ENCODE measurements at places on chromosomes 1 and 21.

DNA sequence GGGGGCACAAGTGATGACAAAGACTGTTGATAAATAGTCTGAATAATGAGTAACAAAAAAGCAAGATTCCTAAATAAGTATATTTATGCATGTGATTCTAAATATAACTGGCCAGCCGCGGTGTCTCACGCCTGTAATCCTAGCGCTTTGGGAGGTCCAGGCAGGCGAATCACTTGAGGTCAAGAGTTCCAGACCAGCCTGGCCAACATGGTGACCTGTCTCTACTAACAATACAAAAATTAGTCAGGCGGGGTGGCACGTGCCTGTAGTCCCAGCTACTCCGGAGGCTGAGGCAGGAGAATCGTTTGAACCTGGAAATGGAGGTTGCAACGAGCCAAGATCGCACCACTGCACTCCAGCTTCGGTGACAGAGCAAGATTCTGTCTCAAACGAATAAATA, 161.5 kb downstream of the TOMM20 start:
- no peak for DNase-seq

DNA sequence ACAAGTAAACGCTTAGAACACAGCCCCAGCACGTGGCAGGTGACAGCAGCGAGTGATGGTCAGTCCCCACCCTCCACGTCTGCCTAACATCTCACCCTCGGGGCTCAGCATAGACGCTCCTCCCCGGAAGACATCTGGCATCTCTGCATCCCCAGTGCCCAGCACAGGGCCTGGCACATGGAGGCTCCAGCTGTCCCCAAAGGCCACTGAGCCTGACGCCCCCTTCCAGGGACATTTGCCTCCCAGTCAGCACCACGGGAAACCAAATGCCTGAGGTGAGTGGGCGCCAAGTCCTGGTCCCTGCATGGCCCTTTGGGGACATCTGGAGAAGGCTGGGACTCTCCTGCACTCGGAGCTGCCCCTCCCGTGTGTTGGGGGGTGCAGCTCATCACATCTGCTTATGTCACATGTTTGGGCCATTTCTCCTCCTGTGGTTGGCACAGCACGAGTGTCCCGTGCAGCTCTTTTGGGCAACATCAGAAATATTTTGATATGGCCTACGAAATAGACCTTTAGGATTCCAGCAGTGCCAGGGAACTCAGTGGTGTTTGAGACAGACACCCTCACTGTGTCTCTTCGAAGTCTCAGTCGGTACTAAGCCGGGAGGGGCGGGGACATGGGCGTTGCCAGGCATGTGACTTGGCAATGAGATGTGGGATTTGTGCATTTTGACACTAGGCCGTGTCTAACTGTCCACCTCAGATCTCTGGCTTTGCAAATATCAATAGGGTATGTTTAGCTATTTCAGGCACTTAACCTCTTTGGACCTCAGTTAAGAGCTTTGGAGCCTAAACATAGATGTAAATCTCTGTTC, 315.0 kb downstream of the PTPRU start:
- no peak for DNase-seq

- DNase-seq = no peak
Observed at GRCh38 chr21:45556645-45557615, 14.7 kb upstream of the SLC19A1 start.

- no peak for DNase-seq
Observed at GRCh38 chr1:36383240-36383639, 2.5 kb downstream of the STK40 start.

GRCh38 chr1:205582046-205582445, 49.8 kb downstream of the ELK4 start:
- DNase-seq = no peak

GRCh38 chr1:246773213-246773641, 49.0 kb downstream of the SCCPDH start:
- no peak for DNase-seq

DNA sequence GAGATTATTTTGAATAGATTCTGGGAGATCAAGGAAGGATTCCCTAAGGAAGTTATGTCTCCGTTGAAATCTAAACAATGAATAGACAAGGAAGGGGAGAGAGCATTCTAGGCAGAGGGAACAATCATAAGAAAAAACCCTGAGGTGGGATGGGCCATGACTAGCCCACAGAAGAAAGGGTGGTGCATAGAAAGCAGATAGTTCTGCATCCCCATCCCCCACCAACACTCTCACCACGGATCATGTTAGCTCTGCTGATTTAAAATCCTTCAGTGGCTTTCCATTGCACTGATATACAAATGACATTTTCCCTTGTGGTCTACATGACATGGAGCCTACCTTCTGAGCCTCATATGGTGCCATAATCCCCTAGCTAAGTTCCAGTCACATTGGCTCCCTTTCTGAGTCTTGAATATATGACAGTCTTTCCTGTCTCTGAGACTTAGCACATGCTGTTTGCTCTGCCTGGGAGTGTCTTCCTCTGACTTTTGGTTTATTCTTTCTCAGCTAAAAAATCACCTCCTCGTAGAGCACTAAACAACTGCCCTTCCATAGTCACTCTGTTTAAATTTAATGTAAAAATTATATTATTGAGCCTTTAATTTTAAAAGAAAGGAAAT, 15.2 kb downstream of the SCMH1 start:
- no peak for DNase-seq

GRCh38 chr1:232591344-232591743, 38.6 kb downstream of the SIPA1L2 start:
- DNase-seq = no peak

DNA sequence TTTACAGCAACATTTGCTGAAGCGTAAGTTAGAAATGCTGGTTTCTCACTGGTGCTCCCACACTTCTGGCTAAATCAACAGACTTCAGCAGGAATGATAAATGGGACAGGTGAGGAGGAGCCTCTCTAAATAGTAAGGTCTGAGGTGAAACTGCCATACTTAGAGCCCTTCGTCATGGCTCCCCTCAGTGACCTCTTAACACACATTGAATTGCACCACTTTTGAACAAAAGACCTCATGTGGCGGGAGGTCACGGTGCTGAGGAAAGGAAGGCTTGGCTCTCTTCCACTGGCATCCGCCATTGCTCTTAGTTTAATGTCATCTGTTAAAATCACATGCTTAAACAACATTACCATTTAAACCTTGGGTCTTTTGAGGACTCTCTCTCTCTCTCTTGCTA, 3.4 kb downstream of the MAP3K7CL start:
- no peak for DNase-seq

DNA sequence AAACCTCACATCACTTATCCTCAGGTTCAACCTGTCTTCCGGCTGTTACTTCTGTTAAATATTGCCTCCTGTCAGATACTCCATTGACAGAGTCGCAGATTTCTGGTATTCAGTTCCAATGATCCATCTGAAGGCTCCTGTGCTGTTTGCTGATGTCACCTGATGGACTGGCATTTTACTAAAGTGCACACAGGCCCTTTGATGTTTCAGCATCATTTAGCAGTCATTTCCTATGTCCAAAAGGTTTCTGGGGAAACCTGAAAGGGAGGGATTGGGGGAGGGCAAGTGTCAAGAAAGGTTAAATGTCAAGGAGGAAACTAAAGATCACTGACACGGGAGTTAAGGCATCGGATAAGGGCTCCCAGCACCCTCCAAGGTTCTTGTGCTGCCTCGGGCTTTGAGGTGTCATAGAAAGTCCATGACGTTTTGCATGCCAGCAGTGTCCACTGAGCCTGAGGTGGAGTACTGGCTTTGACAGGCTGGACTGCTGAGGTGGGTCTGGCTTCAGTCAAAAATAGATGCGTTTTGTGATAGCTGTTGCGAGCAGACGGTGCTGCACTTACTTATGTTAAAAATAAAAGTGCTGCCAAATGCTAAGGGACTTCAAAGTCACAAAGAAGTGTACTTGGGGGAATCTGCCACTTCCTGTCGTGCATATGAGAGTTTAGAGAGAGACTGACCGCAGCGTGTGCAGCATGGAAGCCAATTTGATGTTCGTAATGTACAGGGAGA, 30.8 kb downstream of the XCL2 start:
- no peak for DNase-seq

GRCh38 chr21:45768011-45768739, 124.7 kb downstream of the PCBP3 start:
- DNase-seq = no peak

DNA sequence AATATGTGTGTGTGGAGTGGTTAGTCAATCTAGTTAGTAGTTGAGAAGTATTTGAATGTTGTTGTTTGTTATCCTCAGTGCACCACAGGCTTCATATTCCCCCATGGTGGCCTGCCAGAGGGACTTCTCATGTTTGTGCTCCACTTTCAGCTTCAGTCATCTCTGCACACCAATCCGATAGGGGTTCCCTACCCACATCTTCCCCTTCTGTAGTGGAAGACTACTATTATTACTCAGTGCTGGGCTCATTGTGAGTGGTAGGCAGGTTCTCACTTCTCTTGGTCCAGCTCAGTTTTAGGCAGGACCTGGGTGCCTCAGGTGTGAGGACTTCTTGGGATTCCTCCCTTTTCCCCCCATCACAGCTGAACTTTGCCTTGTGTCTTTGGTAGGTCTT, 14.2 kb downstream of the MT1HL1 start:
- DNase-seq = no peak

- no peak for DNase-seq
Observed at GRCh38 chr1:225593414-225593813, 59.5 kb downstream of the ENAH start.

GRCh38 chr1:228018125-228018398, 11.3 kb downstream of the WNT3A start:
- no peak for DNase-seq

DNA sequence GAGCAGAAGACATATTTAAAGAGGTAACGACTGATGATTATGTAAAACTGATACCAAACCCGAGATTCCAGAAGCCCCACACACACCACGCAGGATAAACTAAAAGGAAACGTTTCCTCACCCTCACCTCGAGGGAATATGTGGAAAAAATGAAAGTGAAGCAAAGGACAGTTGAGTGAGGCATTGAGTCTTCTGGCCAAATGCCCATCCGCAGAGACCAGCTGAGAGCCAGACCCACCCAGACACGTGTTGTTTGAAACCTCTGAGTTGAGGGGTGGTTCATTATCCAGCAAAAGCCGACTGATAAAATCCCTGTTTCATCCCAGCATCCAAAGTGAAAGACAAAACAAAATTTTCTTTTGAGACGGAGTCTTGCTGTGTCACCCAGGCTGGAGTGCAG, 29.6 kb upstream of the PCBP3 start:
- DNase-seq = no peak

GRCh38 chr1:178354816-178355215, 141.9 kb downstream of the CLEC20A start:
- no peak for DNase-seq

DNA sequence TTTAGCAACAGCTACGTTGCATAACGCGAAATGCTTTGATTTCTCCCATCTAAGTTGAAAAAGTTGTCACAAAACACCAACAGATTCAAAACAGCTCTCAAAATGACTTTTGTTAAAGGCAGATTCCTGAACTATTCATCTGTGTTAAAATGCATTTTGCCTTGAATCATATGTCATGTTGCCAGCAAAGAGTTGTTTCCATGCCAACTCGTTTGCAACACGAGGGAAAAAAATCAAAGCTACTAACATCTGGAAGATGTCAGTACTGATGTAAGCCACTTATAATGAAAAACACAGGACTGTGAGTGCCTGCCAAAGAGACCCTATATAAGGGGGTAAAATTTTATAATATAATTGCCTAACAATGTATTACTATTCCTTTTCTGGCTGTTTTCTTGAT, 182.7 kb upstream of the PTBP2 start:
- no peak for DNase-seq

DNA sequence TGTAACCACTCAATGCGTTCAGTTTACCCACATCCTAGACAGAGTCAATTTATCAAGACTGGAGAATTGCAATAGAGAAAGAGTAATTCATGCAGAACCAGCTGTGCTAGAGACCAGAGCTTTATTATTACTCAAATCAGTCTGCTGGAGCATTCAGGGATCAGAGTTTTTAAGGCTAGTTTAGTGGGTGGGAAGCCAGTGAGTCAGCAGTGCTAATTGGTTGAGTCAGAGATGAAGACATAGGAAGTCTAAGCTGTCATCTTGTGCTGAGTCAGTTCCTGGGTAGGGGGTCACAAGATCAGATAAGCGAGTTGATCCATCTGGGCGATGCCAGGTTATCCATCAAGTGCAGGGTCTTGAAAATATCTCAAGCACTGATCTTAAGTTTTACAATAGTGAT, 499.6 kb downstream of the MRPL39 start:
- DNase-seq = no peak
